ENCODE measurements at places on chromosomes 6 and 20.

DNA sequence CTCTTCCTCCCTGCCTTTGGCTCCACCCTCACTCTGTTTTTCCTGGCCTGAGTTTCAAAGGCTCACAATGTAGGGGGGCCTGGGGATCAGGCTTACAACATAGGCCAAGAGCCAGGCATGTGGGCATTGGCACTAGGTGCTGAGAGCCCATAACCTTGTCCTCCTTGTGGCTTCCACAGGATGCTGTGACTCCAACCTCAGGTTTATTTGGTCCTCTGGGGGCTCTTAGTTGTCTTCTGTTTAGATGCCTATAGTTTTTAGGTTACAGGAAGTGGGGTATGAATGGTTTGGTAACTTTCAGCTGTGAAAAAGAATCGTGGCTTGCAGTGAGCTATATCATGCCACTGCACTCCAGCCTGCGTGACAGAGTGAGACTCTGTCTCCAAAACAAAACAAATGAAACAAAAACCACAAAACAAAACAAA is 25.6 kb downstream of the MMP24 start:
- DNase-seq: no peak

DNA sequence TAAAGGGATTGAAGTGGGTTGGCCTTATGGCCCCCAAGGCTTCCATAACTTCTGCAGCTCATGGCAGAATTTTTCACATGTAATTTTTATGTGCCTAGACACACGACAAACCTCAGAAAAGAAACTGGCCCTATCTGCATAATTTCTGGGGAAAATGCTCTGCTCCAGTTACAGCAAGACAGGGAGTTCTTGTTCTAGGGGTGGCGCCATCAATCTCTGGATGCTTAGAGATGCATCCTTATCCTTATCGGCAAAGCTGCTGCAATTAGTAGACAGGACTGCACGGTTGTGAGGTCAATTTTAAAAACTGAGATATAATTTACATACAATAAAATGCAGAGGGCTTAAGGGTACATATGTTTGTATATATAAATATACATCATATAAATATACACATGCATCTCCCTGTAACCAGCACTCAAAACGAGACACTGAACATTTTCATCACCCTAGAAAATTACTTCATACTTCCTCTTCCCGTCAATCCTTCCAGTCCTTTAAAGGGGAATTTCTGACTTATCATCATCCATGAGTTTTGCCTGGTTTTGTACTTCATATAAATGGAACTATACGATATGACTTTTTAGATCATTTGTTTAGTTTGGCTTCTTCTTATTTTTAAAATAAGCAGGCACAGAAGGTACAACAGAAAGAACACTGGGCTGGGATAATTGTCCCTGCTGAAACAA is 10.2 kb downstream of the ELMO2 start:
- peak; percentile 77 for DNase-seq

- no peak for DNase-seq
Measured at GRCh38 chr20:39176457-39176856, 214.3 kb downstream of the DHX35 start.

- DNase-seq: no peak
Measured at GRCh38 chr20:40798066-40798465, 109.0 kb upstream of the MAFB start.

GRCh38 chr6:20479526-20479925 is 54.7 kb upstream of the CDKAL1 start:
- no peak for DNase-seq

GRCh38 chr6:97850458-97851212 is 567.6 kb upstream of the MMS22L start:
- DNase-seq: no peak

GRCh38 chr6:125843593-125843992 is 52.8 kb downstream of the NCOA7 start:
- DNase-seq: peak; percentile 72

- no peak for DNase-seq
Measured at GRCh38 chr6:40606526-40606925, 19.4 kb upstream of the LRFN2 start.

DNA sequence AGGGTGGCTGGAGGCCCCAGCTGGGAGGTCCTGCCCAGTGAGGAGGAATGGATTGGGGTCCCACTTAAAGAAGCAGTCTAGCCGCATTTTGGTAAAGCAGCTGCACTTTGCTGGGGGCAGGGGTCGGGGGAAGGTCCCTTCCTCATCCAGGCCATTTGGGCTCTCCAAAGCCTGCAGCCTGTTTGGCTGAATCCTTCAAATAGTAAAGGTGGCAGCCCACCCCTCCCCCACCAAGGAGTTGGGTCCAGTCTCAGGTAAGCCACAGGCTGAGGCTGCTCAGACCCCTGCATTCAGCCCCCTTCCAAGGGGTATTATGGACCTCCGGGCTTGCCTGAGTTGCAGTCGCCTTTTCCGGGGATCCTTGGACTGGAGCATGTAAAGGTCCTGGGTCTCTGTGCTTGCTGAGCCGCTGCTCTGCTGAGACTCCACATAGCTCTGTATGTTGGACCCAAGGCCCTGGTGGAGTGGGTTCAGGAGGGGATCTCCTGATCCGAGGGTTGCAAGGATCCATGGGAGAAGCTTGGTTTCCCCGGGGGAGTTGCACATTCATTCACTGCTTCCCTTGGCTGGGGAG is 417.4 kb downstream of the KHDRBS2 start:
- no peak for DNase-seq

DNA sequence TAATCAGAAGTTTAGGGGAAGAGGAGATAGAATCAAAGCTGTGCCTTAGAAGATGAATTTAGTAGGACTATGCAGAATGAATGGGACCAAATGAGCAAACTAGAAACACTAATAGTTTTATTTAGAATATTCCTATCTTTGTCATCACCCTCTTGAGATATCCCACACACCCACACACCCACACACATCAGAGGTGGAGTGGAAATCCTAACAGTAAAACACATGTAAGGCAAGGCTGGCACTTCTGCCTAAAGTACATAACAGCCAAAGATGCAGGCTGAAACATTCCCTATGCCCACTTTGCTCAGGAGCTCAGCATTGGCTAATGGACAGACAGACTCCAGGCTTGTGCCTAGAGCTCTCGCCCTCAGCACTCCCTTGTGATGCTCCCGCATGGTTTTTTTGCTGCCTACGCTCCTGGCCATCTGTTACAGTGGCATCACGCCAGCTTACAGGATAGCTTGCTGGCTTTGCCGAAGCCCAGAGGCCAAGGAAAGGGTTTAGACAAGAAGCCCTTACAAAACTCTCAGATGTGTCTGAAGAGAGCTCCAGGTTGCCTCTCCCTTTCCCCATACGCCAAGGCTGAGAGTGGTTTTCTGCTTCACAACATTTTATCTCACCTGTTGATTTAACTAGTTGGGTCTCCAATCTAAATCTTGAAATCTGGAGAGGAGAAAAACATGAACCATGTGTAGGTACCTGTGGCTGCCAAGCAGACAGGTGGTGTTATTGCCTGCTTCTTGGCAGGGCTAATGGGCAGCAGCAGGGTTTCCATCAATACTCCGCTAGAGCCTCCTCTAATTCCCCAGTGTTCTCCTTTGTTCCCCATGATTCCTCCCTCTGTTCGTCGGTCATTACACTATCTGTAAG is 282.6 kb upstream of the ID4 start:
- no peak for DNase-seq

GRCh38 chr6:28789553-28790083 is 134.2 kb downstream of the TRIM27 start:
- peak; percentile 59 for DNase-seq

DNA sequence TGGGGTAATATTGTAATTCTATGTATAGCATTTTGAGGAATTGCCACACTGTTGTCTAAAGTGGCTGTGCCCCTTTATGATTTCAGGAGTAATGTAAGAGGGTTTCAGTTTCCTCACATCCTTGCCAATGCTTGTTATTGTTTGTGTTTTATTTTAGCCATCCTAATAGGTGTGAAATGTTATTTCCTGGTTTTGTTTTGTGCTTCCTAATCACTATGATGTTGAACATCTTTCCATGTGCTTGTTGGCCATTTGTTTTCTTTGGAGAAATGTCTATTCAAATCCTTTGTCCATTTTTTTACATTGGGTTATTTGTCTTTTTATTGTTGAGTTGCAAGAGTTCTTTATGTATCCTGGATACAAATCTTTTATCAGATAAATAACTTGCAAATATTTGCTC is 97.3 kb upstream of the MLIP start:
- DNase-seq: no peak

DNA sequence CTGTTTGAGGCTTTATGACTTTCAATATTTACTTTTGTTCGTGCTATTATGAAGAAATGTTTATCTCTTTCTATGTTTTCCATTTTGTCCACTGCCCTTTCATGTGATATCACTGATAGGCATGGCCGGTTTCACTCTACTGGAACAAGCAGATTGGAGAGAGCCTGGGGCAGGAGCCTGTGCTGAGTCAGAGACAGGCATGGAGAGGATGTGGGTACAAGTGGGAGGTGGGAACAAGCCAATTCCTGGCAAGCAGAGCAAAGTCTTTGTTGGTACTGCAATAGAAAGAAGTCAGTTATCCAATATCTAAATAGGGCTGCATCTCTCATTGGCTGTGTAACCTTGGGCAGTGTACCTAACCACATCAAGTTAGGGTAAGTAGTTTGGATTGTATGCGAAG is 545.6 kb upstream of the MAP3K7 start:
- no peak for DNase-seq

- no peak for DNase-seq
Measured at GRCh38 chr20:3586093-3586492, 77.1 kb downstream of the GFRA4 start.

DNA sequence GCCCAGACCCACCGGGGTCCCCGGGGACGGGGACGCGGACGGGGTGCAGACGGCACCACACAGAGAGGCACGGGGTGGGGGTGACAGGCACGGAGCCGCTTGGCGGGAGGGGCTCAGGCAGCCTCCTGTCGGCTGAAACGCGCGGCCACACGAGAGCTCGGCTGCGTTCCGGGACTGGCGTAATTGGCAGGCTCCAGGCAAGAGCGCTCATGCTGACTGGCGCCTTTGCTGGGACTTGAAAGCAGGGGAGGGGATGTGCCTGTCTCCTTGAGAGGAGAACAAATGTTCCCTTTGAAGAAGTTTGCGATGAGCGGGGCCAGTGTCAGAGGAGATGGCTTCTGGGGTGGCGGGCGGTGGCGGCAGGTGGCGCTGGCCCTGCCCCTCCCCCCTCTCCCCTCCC is 25.8 kb downstream of the BHLHE23 start:
- peak; percentile 14 for DNase-seq

- DNase-seq: peak; percentile 73
Measured at GRCh38 chr6:139392794-139393193, 18.3 kb upstream of the CITED2 start.

DNA sequence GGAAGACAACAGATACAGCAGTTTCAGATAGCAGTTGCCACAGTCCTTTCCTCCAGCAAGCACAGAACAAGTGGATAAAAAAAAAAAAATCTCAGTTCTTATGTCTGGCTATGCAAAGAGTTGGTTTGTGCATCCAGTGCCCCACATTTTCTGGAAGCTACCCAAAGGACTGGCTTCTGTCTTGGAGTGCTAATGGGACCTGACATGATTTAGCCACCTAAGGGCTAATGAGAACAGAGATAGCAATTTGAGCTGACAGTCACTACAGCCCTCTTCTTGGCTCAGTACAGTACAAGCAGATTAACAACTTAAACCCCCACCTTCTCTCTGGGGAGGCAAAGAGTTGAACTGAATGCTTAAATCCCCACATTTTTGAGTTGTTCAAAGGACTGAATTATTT is 976.8 kb downstream of the TBC1D32 start:
- DNase-seq: no peak

GRCh38 chr6:19416811-19417210 is 420.4 kb upstream of the ID4 start:
- no peak for DNase-seq

DNA sequence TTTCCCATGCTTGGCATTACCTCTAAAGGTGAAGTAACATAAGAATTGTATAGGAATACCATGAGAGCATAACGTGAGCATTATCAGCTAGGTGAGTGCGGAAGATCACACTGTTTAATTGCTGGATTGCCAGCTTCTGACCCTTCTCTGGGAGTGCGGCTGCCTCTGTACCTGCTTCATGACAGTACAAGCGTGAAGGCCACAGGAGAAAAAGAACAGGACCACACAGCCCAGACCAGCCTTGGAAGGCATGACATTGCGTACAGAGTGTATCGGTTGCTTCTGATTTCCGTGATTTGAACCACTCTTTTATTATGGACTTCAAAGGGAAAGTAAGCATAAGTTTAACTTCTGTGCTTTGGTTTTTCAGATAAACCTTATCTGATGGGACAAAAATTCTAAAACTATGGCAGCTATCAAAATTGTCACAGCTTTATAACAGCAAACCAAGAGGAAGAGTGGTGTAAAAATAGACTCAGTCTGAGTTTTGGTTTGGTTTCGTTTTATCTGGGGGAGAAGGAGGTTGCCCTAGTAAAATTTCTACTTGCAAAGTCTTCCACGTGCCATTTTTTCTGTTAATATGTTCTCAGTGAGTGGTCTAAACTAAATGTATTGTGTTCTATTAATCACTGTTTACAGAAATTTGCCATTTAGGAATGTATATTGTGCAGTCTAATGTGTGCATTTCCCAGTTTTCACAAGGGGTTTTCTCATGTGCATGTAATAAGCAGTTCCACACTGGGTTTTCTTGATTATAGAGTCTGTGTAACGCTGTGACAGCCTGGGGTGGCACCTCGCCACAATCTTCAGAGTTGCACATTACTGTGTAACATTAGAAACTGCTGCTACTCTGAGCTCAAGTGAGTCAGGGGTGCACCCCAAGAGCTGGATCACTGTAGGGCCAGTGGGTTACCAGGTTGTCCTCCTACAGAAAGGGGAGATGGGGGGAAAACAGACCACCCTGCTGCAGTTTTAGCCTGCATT is 97.3 kb downstream of the RPP40 start:
- peak; percentile 68 for DNase-seq

DNA sequence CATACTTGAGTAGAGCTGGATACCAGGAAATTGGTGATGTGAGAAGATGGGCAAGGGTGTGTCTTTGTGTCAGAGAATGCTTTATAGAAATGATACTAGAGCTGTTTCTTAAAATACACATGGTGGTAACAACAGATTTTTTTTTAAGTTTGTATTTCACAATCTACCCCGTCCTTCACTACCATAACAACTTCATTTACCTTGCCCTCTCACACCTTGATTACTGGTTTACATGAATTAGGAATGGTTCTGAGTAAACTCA is 45.4 kb downstream of the RARS2 start:
- DNase-seq: no peak

GRCh38 chr20:57203204-57203603 is 63.2 kb downstream of the BMP7 start:
- DNase-seq: no peak

DNA sequence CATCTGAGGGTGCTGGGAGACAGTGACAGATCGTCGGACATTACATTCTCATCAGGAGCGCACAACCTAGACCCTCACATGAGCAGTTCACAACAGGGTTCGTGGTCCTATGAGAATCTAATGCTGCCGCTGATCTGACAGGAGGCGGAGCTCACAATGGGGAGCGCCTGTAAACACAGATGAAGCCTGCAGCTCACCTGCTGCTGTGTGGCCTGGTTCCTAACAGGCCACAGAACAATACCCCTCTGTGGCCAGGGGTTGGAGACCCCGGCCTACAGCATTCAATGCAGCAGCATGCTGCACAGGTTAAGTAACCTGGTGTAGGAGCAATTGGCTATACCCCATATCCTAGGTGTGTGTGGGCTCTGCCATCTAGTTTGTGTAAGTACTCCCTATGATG is 19.5 kb downstream of the ANKRD60 start:
- no peak for DNase-seq

Measured in suppressor macrophage treated with lipopolysaccharide for 4 hours (primary cell).